Natural killer cell treated with Interleukin-12 subunit alpha and Interleukin-12 subunit beta and Interleukin-15 and Interleukin-18, amount 100 ng/mL, for 72 hours (primary cell): ENCODE measurements at places on chromosomes 3 and 15. TPM values are rescaled to one million over a fixed set of nuclear protein-coding genes. Genes with fewer than 3 reads are reported as not detected.

Gene SEMA3G
- total RNA-seq: 0.08 TPM

GRCh38 chr3:114384558-114384903 is 90.7 kb downstream of the TIGIT start:
- DNase-seq: no peak

- no peak for DNase-seq
Observed at GRCh38 chr3:166420071-166420470, 582.8 kb upstream of the BCHE start.

DNA sequence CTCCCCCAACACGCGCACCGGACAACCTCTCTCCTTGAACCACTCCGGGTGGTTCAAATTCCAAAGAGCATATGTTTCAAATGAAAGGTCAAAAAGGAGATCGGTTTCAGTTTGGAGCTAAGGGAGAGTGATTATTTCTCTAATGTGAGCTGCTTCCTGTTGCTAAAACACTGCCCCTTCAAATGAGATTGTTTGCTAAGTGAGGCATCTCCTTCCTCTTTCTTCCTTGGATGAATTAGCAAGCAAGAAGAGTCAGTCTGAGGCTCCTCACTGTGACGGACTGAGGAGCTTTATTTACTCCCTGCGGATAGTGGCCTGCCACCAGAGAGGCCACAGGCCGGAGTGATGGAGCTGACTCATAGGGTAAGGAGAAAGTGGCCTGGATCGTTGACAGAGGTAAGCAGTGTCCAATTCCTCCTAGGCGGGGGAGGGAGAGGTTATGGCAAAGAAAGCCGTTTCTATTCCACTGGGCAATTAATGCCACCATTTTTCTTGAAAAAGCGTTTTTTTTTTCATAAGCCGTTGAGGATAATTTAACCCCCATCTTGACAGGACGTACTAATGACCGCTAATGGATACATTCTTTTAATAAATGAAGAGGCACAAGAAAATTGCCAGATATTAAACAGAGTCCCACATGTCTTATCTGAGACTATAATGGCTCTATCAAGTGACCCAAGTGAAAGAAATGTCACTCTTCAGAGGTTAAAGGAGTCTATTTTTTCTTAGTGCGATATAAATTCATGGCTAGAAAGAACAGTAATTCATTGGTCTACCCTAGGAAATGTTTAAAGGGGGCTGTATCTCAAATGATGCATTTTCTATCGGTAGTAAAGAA is 167.0 kb upstream of the ANKRD28 start:
- DNase-seq: no peak

Gene TNFSF10
- 111 TPM for total RNA-seq

Gene GPR87
- not detected for total RNA-seq

Gene TPRG1
- total RNA-seq: 1.5 TPM

- no peak for DNase-seq
Observed at GRCh38 chr3:58206406-58207011, 4.3 kb downstream of the DNASE1L3 start.

Gene PLAAT1
- total RNA-seq: not detected
